PC-3 (cell line): ENCODE measurements at places on chromosomes 2 and 18.
A peak's percentile ranks its signal among the peaks of the same experiment; 100 is the strongest.

GRCh38 chr2:241088376-241088775 lies 13.7 kb downstream of the MTERF4 start:
- no peaks in the 10 kb centered on the region for H3K4me1 ChIP-seq
- no peak overlapping the region for H3K27ac ChIP-seq
- H3K4me3 ChIP-seq: no peak overlapping the region
- H3K36me3 ChIP-seq: no peaks in the 10 kb centered on the region
- H3K27me3 ChIP-seq: no peaks in the 10 kb centered on the region

DNA sequence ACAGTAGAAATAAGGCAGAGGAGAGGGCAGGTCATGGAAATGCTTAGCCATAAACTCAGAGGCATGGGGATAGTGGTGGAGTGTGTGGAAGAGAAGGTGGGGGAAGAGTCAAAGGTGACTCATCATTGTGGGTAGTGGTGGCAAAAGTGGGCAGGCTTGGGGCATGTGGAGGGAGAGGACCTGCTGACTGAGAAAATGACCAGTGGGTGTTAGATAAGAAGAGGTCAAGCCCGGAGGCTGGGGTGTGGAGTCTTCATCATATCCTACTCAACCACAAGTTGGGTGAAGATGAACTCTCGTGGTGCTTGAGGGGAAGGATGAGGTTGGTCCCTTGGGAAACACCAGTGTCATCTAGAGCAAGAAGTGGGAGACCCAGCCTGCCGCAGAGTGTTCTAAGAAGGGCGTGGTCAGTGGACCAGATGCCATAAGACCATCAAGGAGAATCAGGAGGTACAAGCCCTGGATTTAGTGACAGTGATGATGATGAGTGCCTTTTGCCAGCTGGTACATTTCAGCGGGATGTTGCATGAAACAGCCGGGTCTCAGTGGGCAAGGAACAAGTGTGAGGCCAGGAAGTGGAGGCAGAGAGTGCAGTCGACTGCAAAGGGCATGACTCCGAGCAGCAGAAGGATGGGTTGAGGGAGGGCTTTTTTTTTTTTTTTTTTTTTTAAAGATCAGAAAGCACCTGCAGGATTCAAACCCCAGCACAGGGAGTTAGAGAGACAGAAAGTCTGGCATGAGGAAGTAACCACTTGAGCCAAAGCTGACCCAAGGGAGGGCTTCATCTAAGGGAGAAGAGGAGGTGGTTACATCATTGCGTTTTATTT lies 122.6 kb upstream of the SPRED2 start:
- peak; percentile 39 for DNase-seq
- peaks cover 5% of the 10 kb centered on the region for H3K4me1 ChIP-seq
- no peak overlapping the region for H3K4me3 ChIP-seq
- no peak overlapping the region for H3K27ac ChIP-seq

DNA sequence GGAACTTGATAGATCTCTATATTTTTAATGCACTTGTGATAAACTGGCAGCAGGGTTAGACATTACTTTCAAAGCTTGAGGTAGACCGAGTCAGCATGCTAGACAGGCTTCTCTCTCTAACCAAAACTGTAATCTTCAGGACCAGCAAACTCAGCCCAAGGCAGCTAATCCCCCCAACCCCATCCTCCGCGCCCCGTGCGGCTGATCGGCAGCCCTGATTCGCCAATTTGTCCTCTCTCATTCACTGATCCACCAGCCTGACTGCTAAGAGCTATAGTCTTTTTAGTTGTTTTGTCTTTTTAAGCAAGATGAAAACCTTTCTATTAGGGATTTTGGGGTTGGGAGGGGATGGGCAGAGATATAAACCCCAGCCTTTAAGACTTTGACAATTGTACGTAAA lies 20.7 kb downstream of the ASPRV1 start:
- H3K4me1 ChIP-seq: peaks cover 27% of the 10 kb centered on the region
- no peaks in the 10 kb centered on the region for H3K27me3 ChIP-seq
- no peak for DNase-seq
- H3K36me3 ChIP-seq: peaks cover 30% of the 10 kb centered on the region
- no peak overlapping the region for H3K27ac ChIP-seq
- no peak overlapping the region for H3K4me3 ChIP-seq

GRCh38 chr2:48066000-48066399 lies 159.7 kb upstream of the FBXO11 start:
- H3K36me3 ChIP-seq: no peaks in the 10 kb centered on the region
- no peaks in the 10 kb centered on the region for H3K4me1 ChIP-seq
- no peak for DNase-seq
- H3K4me3 ChIP-seq: no peak overlapping the region
- no peak overlapping the region for H3K27ac ChIP-seq

- H3K36me3 ChIP-seq: no peaks in the 10 kb centered on the region
- no peak for DNase-seq
- H3K27me3 ChIP-seq: peaks cover 31% of the 10 kb centered on the region; the same call in 1 of the 2 replicates
- H3K4me3 ChIP-seq: no peak overlapping the region
- no peaks in the 10 kb centered on the region for H3K4me1 ChIP-seq
- no peak overlapping the region for H3K27ac ChIP-seq
These were observed 38.6 kb downstream of the MARCO start for GRCh38 chr2:118980573-118980972.

GRCh38 chr2:46377101-46377581 lies 79.9 kb downstream of the EPAS1 start:
- no peak overlapping the region for H3K4me3 ChIP-seq
- peaks cover 29% of the 10 kb centered on the region for H3K36me3 ChIP-seq
- no peak overlapping the region for H3K27ac ChIP-seq
- H3K27me3 ChIP-seq: no peaks in the 10 kb centered on the region
- H3K4me1 ChIP-seq: no peaks in the 10 kb centered on the region

- H3K36me3 ChIP-seq: no peaks in the 10 kb centered on the region
- peak; percentile 71 for DNase-seq
- no peak overlapping the region for H3K4me3 ChIP-seq
These were observed 70.0 kb upstream of the ATP5MC3 start for GRCh38 chr2:175251425-175252041.

DNA sequence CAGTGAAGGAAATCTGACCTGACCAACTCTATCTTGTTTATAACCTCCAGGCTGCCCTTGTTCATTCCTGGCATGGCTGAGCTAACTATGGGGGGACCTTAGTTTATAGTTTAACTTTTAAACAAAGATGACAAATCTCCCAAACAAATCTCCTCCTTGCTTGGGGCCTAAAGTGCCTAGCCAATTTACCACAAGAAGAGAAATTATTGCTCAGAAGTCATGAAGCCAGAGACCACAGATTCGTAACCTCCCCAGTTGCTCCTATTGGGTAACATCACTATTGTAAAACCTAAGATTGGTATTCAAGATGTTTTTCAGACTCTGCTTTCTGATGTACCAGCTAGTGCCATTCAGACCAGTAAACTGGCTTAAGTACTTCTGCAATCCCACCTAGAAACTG lies 649.4 kb upstream of the SLC8A1 start:
- H3K27ac ChIP-seq: no peak overlapping the region
- no peak overlapping the region for H3K4me3 ChIP-seq
- no peaks in the 10 kb centered on the region for H3K4me1 ChIP-seq
- H3K36me3 ChIP-seq: no peaks in the 10 kb centered on the region

DNA sequence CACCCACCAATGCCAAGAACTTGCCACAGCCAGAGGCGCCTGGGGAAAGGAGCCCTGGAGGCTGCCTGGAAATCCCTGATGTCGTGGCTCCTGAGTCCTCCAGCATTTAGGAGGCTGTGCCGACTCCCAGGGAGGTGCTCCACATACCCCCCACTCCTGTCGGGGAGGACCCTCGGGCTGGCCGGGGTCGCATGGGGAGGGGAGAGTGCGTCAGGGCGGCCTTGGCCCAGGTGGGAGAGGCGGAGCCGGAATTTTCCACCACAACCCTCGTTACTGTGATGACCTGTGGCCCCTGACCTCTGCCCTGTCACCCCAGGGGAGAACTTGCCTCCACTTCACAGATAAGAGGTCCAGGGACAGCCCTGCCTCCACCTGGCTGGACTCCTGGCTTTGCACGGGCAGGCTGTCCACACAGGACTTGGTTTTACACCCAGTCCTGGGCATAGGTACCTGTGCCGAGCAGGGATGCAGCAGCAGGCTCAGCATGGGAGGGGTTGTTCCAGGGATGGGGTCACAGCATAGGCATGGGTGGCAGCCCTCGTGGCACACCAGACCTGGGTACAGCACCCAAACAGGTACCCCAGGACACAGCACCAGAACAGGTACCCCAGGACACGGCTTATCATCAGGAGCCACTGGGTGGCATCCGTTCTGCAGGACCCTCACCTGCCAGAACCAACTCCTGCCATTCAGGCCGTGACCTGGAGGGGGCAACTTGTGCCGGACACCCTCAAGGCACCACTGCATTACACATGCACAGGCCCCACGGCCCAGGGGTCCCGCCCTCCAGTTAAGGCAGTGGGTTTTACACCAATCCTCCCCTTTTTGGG lies 12.3 kb upstream of the AGXT start:
- peaks cover 22% of the 10 kb centered on the region for H3K27me3 ChIP-seq
- H3K36me3 ChIP-seq: no peaks in the 10 kb centered on the region
- DNase-seq: no peak
- H3K4me1 ChIP-seq: no peaks in the 10 kb centered on the region
- H3K27ac ChIP-seq: no peak overlapping the region
- no peak overlapping the region for H3K4me3 ChIP-seq

DNA sequence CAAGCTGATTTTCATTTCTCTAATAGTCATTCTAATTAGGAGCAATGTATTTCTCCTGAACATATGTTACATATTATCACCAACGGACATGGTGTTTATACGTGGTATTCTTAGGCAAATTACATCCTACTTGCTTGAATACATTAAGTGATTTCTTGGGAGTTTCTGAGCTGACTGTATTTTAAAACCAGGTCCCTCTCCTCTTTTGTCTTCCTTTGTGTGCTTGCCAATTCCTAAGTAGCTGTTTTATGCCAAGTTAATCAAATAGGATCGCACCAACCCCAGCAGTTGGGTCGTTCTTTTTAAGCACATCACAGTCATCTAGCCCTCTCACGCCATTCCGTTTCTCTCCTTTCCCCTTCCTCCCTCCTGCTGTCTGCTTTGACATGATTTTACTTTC lies 75.4 kb upstream of the MAP2 start:
- no peak for DNase-seq
- H3K27me3 ChIP-seq: no peaks in the 10 kb centered on the region
- H3K4me1 ChIP-seq: no peaks in the 10 kb centered on the region
- H3K4me3 ChIP-seq: no peak overlapping the region
- no peak overlapping the region for H3K27ac ChIP-seq

DNA sequence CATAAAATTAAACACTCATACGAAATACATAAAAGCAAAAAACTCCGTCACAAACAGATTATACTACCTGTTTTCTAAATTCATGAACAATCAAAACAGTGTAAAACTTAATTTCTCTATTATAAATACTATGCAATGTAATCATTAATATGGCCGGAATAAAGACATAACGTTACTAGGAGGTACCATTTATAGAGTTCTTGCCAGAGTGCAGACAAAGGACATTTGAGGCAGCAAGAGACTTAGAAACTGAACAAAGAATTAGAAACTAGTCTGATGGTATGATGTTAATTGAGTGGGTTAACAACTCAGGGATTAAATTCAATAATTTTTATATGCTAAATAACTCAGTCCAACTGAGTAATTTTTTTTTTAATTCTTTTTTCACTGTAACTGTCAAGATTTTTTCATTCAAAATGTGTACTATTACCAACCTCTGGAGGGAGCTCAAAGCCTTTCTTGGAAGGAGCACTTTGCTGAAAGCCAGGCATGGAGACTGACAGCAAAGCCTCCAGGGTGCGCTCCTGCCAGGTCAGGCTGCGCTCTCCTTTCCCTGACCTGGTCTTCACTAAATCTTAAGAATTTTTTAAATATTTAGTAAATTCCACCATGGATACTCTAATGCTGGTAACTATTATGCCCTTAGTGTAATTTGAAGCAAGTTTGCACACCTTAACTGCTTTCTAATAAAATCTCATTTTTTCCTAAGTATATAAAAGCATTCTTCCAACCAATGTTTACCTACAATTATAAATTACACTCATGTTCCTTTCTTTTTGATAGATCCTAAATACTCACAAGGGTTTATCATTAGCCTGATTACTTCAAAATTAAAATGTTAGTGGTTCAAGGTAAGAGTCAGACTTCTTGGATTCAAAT lies 34.1 kb downstream of the WDR35 start:
- H3K27ac ChIP-seq: no peak overlapping the region
- no peaks in the 10 kb centered on the region for H3K4me1 ChIP-seq
- DNase-seq: peak; percentile 80
- H3K36me3 ChIP-seq: no peaks in the 10 kb centered on the region
- H3K27me3 ChIP-seq: no peaks in the 10 kb centered on the region
- no peak overlapping the region for H3K4me3 ChIP-seq

DNA sequence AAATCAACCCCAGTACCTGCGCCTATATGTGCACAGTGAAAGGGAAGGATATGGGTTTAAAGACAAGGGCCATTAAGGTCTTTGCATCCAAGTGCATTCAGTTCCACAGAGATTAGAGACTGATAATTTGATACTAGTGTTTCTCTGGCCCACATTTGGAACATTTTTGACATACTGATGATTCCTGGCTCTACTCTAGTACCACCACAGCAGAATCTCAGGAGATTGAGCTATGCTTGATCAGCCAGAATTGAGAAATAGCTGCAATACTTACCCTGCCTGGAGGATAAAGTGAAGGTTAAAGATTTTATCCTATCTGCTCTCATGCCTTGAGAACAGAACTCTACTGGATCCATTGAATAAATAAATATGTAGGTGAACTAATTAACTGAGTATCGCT lies 1267.8 kb downstream of the SUCLG1 start:
- no peaks in the 10 kb centered on the region for H3K27me3 ChIP-seq
- H3K27ac ChIP-seq: no peak overlapping the region
- no peak for DNase-seq
- no peaks in the 10 kb centered on the region for H3K4me1 ChIP-seq
- no peaks in the 10 kb centered on the region for H3K36me3 ChIP-seq
- H3K4me3 ChIP-seq: no peak overlapping the region

- DNase-seq: no peak
- H3K36me3 ChIP-seq: no peaks in the 10 kb centered on the region
- H3K27ac ChIP-seq: no peak overlapping the region
- H3K27me3 ChIP-seq: no peaks in the 10 kb centered on the region
- no peaks in the 10 kb centered on the region for H3K4me1 ChIP-seq
These were observed 15.3 kb downstream of the STON1 start for GRCh38 chr2:48545244-48545643.

DNA sequence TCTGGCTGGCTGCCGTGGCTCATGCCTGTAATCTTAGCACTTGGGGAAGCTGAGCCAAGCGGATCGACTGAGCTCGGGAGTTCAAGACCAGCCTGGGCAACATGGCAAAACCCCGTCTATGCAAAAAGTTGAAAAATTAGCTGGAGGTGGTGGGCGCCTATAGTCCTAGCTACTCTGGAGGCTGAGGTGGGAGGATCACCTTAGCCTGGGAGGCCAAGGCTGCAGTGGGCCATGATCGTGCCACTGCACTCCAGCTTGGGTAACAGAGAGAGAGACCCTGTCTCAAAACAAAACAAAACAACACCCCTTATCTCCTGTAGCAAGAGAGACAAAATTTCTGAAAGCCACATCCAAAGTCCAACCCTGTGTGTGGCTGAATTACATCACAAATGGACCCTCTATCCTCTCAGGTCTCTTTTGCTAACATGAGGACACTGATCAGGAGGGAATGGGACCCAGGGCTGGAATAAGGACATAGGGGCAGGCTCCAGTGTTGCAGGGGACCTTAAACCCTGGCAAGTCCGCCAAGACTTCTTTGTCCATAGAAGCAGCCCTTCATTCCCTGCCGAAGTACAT lies 64.8 kb downstream of the PSMG2 start:
- no peak overlapping the region for H3K4me3 ChIP-seq
- no peaks in the 10 kb centered on the region for H3K27me3 ChIP-seq
- no peak for DNase-seq
- no peak overlapping the region for H3K27ac ChIP-seq
